ENCODE measurements at places on chromosomes 3 and 15.

DNA sequence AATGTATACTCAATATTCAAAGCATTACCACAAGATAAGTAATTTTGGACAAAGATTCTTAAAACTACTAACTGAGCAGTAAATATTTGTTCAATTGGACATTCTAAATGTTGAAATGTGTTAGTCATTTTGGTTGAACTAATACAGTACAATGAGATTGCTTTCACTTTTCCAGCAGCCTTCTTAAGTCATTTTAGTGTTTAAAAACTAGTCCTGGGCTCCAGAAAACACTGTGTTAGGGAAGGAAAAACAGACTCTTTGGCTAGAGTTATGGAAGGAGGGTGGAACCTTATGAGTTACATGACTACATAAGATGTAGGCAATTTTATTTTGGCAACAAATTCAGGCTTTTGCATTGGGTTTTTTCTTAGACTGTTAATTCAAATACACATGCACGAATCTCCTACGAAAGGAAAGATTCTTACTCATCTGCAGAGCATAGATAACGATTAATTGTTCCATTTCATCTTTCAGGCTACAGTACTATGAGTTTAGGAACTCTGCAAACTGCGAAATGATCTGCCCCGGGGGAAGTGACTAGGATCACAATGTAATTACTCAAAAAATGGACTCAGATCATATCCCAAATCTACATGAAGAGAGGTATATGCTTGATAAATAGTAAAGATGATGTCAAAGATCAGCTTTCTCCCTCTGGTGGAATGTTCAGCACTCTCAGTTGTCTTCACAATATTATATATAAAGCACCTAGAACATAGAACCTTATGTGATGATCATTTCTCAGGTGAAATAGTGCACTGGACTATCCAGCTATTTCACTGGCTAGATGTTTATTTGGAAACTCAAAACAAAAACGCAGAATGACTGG, 492.8 kb upstream of the MDFIC2 start:
- DNase-seq, result no peak

GRCh38 chr15:77573802-77574201, 58.9 kb downstream of the LINGO1 start:
- DNase-seq, result no peak

GRCh38 chr15:37616215-37616614, 318.2 kb upstream of the TMCO5A start:
- no peak for DNase-seq

GRCh38 chr3:106305127-106305526, 436.3 kb upstream of the CBLB start:
- no peak for DNase-seq

DNA sequence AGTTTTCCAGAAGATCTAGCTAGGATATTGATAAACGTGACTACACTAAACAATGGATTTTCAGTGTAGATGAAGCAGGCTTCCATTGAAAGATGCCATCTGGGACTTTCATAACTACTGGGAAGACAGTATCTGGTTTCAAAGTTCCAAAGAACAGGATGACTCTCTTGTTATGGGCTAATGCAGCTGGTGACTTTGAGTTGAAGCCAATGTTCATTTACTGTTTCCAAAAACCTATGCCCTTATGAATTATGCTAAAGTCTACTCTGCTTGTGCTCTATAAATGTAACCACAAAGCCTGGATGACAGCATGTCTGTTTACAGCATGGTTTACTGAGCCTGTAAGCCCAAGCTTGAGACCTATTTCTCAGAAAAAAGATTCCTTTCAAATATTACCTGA, 245.4 kb downstream of the GBE1 start:
- no peak for DNase-seq

DNA sequence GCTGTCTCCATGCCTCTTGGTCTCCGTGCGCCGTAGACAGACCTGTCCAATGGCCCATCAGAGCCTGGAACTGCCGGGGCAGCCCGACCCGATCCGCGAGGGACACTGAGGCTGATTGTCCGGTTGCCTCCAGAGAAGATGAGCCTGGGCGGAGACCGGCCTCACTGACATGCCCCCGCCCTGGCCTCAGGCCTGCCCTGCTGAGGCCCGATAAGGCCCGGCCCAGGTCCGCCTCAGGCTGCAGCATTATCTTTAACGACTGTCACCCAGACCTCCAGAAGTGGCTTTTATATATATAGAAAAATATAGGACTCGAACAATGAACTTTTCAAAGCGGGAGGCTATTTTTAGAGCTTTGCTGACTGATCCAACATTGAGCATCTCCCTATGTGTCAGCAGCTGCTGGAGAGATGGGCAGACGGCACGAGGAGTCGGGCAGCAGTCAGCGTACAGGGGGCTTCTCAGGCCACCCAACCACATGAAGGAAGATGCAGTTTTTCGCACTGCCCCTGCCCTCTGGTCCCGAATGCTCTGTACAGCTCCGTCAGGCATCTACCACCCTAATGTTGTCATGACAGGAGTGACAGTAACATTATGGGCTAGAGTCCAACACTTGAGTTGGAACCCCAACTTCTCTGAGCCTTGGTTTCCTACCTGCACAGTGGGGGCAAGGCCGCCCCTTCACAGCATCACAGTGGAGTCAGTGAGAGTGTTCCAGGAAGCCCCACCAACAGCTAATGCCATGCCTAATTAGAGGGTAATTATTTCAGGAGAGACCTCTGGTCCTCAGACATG, 112.0 kb upstream of the RPL32 start:
- no peak for DNase-seq

GRCh38 chr3:185822221-185823000, 2.4 kb downstream of the IGF2BP2 start:
- no peak for DNase-seq

- no peak for DNase-seq
Measured at GRCh38 chr15:91989821-91990220, 136.3 kb downstream of the SLCO3A1 start.

- no peak for DNase-seq
Measured at GRCh38 chr3:105353485-105354161, 13.1 kb upstream of the ALCAM start.

GRCh38 chr3:189270248-189270832, 98.6 kb downstream of the TPRG1 start:
- DNase-seq, result no peak

- DNase-seq, result peak; percentile 56
Measured at GRCh38 chr3:150410311-150411105, 2.4 kb downstream of the TSC22D2 start.

GRCh38 chr3:99952306-99952705, 134.6 kb downstream of the CMSS1 start:
- no peak for DNase-seq

DNA sequence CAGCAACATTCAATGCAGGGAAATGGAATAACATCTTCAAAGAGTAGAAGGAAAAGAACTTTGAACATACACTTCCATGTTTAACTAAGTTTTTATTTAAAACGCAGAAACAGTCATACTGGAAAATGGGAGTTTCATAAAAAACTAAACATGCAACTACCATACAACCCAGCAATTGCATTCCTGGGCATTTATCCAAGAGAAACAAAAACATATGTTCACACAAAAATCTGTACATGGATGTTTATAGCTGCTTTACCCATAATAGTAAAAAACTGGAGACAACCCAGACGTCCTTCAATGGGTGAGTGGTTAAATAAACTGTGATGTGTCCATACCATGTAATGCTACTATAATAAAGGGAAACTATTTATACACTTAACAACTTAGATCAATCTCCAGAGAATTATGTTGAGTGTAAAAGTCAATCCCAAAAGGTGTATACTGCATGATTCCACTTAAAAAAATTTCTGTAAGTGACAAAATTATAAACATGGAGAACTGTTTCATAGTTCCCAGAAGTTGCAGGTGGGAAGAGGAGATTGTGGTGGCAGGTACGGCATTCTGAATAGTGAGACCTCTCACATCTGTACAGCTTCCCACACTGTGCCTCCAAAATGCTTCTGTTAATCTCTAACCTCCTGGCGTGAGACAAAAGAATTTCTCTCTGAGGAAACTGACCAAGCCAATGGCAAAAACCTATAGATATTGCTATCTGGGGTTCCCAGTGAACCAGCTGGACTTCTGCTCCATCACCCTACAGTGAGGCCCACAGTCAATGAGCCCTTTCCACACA, 23.1 kb downstream of the ISG20 start:
- DNase-seq, result no peak

DNA sequence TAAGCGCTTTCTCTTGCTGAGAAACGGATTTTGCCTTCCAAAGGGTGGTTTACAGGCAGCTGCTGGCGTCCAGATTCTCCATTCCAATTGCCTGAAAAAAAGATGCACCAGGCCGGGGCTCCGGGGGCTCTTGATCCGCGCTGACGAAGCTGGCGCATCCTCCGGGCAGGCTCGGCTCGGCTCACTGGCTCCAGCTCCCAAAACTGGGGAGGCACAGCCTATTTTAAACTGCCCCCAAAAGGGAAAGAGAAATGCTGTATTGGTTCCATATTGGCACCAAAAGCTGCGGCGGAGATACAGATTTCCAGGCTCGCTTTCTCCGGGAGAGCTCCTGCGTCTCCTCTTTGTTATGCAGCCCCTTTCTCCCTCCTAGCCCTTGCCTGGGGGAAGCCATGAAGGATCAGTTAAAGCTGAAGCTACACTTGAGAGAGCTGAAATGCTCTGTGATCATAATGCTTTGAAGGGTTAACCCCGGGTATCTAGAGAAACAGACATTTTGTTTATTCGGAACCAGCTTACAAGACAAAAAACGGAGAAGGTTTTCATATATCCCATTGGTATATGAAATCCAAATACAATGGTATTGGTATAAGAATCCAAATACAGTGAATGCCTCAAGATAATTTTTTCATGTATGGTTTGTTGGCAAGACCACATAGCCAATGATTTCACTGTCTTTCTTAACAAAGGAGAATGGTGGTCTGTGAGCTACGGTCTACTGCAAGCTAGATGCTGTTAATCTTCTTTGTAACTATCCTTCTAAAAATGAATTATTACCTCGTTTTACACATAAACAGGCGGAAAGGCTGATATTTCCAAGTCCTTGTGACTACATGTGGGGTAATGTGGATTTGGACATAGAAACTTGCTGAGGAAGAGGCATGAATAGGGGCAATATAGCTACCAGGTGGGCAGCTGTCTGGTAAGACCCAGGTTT, 693 bp downstream of the CD200 start:
- no peak for DNase-seq

- no peak for DNase-seq
Measured at GRCh38 chr3:40713306-40713705, 188.5 kb downstream of the ZNF621 start.

GRCh38 chr15:74221399-74222239, 14.5 kb upstream of the CCDC33 start:
- no peak for DNase-seq

GRCh38 chr15:101684384-101684783, 32.2 kb upstream of the TM2D3 start:
- no peak for DNase-seq

GRCh38 chr3:28980631-28981030, 300.2 kb upstream of the RBMS3 start:
- DNase-seq, result no peak

GRCh38 chr15:55897560-55898336, 95.7 kb downstream of the NEDD4 start:
- peak; percentile 30 for DNase-seq

DNA sequence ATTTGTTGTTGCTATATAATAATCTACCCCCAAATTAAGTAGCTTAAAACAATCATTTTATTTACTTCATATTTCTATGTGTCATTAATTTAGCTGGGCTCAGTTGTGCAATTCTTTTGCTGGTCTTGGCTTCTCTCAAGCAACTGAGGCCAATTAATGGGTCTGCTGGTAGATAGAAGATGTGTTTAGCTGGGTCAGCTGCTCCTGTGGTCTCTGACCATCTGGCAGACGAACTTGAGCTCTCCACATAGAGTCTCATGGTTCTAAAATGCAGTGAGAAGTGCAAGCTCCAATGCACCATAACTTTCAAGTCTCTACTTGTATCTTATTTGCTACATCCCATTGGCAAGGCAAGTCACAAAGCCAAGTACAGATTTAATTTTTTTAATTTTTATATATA, 515.6 kb downstream of the ZIC1 start:
- no peak for DNase-seq

- no peak for DNase-seq
Measured at GRCh38 chr3:13837751-13838150, 42.1 kb downstream of the WNT7A start.

GRCh38 chr3:170585937-170586310, at the start of gene SLC7A14:
Gene SLC7A14 (minus strand): TSS chr3:170586075. CDS start chr3:170526936, 59,139 bp downstream.
- no peak for DNase-seq

DNA sequence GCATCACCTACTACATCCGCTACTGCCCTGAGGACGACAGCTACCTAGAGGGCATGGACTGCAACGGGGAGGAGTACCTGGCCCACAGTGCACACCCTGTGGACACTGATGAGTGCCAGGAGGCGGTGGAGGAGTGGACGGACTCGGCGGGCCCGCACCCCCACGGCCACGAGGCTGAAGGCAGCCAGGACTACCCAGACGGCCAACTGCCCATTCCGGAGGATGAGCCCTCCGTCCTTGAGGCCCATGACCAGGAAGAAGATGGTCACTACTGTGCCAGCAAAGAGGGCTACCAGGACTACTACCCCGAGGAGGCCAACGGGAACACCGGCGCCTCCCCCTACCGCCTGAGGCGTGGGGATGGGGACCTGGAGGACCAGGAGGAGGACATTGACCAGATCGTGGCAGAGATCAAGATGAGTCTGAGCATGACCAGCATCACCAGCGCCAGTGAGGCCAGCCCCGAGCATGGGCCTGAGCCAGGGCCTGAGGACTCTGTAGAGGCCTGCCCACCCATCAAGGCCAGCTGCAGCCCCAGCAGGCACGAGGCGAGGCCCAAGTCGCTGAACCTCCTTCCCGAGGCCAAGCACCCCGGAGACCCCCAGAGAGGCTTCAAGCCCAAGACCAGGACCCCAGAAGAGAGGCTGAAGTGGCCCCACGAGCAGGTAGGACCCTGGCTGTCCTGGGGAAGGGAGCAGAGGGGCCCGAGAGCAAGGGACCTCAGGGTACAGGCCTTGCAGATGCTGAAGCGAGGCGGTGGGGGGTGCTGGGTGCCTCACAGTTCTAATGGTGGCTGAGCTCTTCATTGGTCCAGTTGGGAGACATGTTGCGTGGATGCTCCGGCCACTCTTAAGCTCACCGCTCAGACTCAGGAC, 168.6 kb downstream of the APBA2 start:
- DNase-seq, result no peak

GRCh38 chr3:108124337-108125152, 33.7 kb upstream of the CD47 start:
- DNase-seq, result peak; percentile 32

Measured in natural killer cell (primary cell).